Osteocyte (in vitro differentiated cells): ENCODE measurements at places on chromosomes 1 and 21. TPM values are rescaled to one million over a fixed set of nuclear protein-coding genes. Genes with fewer than 3 reads are reported as not detected.

DNA sequence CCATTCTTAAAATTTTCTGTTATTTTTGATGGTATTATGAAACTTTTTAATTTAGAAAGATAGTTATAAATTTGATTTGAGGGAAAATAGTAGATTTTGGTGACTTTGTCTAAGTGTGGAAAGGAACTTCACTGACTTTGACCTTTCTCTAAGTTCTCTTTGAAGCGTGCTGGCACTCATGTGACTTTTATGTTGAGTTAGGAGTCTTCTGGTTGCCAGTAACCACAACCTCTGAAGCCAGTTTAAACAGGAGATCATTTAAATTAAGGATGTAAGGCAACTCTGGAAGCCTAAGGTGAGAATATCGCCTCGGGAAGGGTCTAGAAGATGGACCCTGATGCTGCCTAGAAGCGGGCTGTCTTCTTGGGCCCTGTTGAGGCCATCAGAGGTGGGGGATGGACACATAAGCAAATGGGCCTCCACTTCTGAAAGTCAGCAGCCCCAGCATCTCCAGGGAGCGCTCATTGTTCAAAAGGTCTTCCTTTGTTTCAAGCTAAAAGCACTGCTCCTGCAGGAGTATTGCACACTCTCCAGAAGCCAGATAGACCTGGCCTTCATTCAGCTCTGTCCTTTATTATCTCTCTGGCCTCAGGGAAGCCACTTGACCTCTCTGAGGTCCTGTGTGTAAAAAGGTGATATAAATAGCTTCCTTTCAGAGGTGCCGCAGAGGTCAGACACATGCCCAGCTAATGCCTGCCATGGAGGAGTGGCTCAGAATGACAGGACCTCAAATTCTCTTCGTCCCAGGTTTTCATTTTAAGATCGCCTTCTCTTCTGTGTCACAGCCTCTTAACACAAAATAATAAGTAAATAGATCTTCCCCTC is 5.1 kb upstream of the RCAN1 start:
- DNase-seq = no peak

GRCh38 chr21:32082466-32082865 is 196.4 kb downstream of the MIS18A start:
- DNase-seq = no peak

DNA sequence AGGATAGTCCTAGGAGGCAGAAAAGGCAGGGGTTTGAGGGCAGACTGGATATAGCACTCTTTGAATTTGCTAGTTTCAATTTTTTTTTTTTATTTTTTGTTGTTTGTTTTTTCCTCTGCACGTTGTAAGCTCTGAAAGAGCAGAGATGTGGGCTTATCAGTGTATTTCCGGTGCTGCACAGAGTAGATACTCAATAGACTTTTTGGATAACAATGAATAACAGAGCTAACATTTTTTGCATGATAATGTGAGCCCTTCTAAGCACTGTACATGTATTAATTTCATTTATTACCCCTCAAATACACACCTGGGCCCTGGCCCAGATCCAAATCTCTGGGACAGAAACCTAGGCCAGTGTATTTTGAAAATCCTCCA is 17.1 kb upstream of the PARP1 start:
- DNase-seq = no peak

DNA sequence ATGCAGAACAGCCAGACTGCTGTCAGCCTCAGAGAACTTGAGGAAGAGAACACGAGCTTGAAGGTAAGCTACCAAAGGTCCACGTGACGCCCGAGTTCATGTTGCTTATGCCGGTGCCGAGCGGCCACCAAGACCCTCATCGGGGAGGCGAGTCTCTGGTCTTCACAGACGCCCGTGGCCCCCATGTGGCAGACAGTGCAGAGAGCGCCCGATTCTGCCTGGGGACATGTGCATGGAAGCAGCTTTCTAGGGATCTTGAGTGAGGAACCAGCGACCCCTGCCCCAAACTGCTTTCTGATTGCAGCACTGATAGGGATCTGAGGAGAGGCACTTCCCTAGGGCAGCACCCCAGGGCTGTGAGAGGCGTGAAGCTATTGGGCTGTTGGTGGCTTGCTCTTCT is 56.3 kb upstream of the DIP2A start:
- no peak for DNase-seq

- DNase-seq = peak; percentile 94
These were observed at the start of the genes HSF2BP and RRP1B for GRCh38 chr21:43659136-43660000. Gene HSF2BP (minus strand): TSS chr21:43659488. CDS start chr21:43658096, 1,392 bp downstream. Gene RRP1B (plus strand): TSS chr21:43659560. CDS start chr21:43659665, 105 bp downstream.

GRCh38 chr21:44872323-44872648 is 1.2 kb downstream of the PTTG1IP start:
- DNase-seq = no peak

DNA sequence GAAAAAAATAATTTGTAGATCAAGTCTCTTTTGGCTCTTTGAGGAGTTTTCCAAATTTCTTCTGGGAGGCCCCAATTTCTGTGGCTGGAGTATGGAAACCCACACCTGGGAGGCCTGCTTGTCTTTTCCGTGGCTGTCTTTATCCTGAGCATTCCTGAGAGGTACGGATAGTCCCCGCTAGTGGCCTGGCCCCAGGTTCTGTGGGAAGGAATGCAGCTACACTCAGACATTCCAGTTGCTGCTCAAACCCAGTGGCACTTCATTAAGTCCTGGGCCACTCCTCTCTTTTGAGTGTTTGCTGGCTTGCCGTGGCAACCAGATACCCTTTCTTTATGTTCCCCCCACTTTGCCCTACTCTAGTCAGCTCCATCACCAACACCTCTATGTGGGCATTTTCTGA is 310.4 kb downstream of the ASTN1 start:
- no peak for DNase-seq

GRCh38 chr1:1302951-1303509 is 4.7 kb downstream of the ACAP3 start:
- DNase-seq = no peak

DNA sequence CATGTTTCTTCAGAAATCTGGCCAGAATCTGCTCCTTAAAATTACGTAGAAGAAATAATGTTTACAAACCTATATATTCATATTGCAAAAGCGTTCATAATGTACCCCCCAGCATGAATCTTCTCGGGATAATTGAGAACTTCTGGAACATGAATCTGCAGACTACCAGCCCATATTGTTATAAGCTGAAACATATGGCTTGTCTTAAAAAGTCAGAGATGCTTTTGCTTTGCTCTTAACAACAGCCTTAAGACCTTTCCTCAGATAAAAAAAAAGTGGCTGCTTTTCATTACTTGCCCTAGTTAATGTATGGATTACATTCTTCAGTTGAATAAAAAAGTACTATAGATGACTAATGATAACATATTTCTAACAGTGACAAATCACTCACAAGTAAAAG is 15.0 kb upstream of the ZZZ3 start:
- DNase-seq = no peak

Gene KLHDC7A
- not detected in 2 replicates for total RNA-seq

Gene CDA
- not detected in 2 replicates for total RNA-seq

Gene KIF26B
- total RNA-seq = 8.6 and 8.8 TPM in 2 replicates
